ENCODE measurements at places on chromosomes 6 and 20.
A peak's percentile ranks its signal among the peaks of the same experiment; 100 is the strongest.

DNA sequence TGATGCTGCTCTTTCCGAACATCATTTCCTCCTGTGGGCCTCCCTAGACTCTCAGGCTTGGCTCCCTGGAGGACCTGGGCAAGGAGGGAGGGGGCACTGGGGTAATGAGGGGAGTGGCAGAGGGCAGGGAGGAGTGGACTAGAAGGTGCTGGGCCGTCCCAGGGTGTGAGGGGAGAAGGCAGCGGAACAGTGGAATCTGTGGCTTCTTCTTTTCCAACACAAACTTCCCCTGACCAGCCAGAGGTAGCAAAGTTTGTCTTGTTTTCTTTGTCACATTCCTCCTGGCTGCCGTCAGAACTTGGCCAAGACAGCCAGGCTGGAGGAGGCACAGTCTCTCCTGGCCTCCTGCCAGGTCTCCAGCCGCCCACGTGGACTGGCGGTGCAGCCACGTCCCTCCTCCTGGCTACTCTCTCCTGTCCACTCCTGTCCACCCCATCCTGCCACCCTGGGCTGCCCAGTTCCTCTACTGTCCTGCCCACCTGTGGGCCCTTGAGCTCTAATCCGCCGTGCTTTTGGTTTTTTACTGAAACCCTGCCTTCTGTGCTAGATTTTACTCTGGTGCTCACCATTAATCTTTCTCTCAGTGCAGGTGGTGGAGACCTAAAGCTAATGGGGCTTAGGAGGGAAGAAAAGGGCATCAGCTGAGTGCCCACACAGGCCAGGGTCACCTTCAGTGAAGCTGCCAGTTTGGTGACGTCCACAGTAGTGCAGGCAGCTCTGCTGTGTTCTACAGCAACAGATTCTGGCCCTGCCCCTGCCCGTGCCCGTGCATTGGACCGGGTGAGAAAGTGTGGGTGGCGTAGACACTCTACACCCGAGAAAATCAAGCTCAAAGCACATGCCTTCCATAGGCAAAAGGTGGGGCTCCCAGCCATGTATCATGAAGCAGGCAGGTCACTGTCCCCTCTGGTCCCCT, 2.8 kb upstream of the CDSN start:
- no peak for DNase-seq

DNA sequence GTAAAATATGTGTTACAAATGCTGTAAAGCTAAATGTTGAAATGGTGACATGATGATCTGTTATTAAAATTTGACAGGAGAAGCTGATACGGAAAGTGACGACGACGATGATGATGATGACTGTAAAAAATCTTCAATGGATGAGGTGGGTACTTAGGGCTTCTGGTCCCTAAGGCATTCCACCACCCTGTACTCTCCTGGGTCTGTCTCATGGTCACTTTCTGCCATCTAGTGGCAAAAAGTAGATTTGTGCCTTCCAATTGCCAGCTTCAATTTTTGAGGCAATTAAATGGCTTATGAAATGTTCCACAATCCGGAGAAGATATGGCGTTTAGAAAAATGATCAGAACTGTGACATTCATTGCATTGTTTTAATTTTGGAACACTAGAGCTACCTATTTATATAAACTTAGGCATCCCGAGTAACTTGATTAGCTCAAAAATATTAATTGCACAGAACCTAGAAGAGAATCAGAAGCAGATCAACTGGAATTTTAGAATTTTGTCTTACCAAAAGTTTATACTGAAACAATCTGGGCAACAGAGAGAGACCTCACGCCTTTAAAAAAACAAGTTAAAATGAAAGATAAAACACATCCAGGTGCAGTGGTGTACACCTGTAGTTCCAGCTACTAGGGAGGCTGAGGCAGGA, 346.5 kb upstream of the PLCB4 start:
- DNase-seq, result peak; percentile 87

DNA sequence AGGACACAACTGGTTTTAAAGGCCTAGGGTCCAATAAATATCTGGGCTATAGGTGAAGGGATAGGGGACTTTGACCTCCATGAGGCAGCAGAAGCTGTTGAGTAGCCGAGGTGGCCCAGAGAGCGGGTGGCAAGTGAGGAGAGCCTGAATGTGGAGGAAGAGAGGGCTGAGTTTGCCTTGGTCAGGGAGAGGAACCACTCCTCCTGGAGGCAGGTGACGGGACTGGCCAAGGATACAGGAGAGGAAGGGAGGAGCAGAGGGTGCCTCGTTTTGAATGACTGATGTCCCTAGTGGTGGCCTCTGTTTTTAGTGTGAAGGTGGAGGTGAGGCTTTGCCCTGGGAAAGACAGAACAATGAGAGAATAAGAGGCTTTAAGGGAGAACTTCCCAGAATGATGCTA, 19.1 kb upstream of the AAR2 start:
- DNase-seq, result no peak

GRCh38 chr6:121771937-121772720, 336.7 kb downstream of the GJA1 start:
- DNase-seq, result no peak

DNA sequence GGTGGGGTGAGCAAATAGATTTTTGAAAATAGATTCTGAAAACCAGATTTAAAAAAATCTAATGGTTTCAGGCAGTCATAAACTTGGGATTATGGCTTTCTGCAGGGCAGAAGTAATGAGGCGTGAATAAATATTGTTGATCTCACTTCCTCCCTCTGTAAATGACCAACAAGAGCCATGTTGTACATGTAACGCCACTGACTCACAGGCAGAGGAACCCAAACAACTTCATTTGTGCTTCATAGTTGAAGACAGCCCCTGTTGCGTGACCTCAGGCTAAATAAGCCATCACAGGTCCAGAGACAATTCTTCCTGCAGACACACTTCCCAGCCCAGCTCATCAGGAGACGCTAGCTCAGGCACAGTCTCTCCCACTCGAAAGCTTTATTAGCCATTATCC, 59.1 kb upstream of the F13A1 start:
- no peak for DNase-seq

DNA sequence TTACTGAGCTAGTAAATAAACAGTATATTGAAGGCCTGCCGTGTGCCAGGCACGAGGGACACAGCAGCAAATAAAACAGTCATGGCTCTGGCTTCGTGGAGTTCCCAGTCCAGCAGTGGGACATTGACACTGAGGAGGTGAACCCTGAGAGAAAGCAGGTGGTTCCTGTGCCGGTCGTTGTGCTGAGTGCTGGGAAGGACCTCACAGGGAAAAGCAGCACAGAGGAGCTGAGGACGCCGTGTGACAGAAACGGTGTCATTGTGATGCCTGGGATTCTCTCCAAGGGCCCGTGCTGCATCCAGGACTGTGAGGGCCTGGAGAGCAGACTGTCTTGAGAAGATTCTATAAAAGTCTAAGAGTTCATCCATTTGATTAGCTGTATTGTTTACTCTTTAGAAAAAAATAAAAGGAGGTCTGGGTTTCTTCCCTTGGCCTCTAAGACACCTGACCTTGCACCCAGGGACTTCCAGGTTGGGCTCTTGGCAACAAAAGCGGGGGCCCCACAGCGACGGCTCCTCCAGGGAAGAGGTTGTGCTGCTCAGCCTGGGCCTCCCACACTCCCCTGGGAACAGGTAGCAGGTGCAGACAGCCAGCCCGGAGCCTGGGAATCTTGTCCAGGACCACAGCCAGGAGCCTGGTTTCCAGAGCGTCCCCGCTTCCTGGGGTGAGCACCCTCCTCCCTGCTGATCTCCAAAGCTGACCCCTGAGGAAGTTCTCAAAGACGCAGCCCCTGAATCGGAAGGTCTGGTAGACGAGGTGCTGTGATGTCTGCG, 251.2 kb upstream of the PMEPA1 start:
- no peak for DNase-seq

DNA sequence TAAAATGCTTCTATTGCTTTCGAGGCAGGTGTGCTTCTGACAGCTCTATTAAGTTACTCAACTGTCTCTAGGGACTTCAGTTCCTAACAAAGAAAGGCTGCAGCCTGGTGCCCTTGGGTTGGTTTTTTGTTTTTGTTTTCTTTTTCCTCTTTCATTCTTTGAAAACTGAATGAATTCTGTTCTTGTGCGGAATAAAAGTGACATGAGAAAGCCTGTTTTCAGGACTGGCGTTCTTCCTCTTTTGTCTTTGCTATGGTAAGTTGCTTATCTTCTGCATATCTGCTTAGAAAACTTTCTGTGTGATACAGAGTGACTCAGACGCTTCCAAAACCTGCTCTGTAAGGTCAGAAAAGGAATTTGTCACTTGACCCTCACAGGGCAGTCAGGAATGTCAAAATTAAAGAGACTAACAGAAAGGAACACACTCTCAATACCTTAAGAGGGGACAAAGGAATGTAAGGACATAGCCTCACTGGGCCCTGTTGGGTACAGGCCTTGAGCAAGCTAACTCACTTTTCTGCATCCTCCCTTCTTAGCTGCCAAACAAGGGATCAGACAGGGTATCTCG, 56.2 kb upstream of the NHSL1 start:
- no peak for DNase-seq

- DNase-seq, result no peak
Observed at GRCh38 chr20:18727032-18727508, 86.5 kb upstream of the SCP2D1 start.

Data from NCI-H748 treated with DMSO at 0.1 percent for 48 hours (cell line).